Non-pigmented ciliary epithelial cell (primary cell): ENCODE measurements at places on chromosomes 3 and 15.

- no peak for DNase-seq
Measured at GRCh38 chr3:133575086-133575485, 1.6 kb downstream of the CDV3 start.

GRCh38 chr15:43771816-43772215 is 5.0 kb downstream of the ELL3 start:
- DNase-seq: no peak

GRCh38 chr3:72355168-72355567 is 493.1 kb downstream of the SHQ1 start:
- DNase-seq: no peak

DNA sequence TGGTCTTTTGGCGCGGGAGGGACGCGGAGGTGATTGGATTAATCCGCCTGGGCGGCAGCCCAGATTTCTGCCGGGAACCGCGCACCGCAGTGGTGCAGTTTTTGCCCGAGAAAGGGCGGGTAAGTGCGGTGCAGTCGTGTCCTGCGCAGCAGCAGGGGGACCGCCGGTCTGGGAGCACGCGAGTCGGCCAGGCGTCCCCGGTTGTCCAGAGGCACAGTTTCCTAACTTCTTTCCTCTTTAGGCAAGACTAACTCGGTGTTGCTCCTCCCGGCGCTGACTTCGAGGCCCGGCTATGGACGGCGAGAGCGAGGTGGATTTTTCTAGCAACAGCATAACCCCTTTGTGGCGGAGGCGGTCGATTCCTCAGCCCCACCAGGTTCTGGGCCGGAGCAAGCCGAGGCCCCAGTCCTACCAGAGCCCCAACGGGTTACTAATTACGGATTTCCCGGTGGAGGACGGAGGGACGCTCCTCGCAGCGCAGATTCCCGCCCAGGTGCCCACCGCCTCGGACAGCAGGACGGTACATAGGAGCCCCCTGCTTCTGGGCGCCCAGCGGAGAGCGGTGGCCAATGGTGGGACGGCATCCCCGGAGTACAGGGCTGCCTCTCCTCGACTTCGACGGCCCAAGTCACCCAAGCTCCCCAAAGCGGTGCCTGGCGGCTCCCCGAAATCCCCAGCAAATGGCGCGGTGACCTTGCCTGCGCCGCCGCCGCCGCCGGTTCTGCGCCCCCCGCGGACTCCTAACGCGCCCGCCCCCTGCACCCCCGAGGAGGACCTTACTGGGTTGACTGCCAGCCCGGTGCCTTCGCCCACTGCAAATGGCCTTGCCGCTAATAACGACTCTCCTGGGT is 736 bp downstream of the ARHGEF26 start:
- no peak for DNase-seq
